ENCODE measurements at places on chromosomes 7 and 10.

DNA sequence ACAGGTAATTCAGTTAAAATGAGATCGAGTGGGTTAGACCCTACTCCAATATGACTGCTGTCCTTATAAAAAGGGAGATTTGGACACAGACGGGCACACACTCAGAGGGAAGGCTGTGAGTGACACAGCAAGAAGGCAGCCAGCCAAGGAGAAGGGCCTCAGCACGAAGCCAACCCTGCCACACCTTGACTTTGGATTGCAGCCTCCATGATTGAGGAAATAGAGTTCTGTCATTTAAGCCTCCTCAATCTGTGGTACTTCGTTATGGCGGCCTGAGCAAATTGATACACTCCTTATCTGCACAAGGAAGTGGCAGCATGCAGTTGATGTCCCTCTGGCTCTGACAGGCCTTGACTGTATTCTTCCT lies 43.8 kb downstream of the SH2D4B start:
- no peak for DNase-seq

DNA sequence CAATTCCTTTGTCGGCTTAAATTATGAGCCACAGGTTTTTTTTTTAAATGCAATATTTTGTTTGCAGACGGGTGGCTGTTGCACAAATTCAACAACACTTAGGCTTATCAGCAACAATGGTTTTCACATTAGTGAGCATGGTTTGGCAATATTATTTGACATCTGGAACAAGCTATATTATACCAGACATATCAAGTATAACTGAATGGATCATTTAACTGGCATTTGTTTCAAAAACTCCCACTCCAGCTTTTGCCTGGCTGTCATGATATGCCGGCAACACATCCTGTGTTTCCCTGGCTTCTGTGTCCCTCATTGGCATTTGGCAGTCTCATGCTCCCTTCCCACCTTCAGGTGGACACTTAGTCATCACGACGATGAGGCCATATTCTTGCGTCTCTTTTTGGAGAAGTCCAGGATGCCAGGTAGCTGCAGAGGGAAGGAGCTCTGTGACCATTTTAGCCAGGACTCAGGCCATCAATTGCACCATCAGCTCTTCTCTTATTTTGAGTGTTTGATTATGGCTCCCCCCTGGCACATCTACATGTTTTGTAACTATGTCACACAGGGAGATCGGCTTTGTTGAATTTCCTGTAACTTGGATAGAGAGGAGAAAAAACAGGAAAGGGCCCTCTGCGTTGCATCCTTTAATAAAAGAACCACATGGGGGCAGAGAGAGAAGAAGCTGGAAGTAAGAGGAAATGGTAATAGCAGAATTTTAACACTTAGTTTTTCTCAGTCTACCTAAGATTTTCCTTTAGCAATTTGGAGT lies 413.9 kb downstream of the LRMDA start:
- DNase-seq, result no peak

GRCh38 chr7:18202315-18203045 lies 174.8 kb upstream of the PRPS1L1 start:
- no peak for DNase-seq

DNA sequence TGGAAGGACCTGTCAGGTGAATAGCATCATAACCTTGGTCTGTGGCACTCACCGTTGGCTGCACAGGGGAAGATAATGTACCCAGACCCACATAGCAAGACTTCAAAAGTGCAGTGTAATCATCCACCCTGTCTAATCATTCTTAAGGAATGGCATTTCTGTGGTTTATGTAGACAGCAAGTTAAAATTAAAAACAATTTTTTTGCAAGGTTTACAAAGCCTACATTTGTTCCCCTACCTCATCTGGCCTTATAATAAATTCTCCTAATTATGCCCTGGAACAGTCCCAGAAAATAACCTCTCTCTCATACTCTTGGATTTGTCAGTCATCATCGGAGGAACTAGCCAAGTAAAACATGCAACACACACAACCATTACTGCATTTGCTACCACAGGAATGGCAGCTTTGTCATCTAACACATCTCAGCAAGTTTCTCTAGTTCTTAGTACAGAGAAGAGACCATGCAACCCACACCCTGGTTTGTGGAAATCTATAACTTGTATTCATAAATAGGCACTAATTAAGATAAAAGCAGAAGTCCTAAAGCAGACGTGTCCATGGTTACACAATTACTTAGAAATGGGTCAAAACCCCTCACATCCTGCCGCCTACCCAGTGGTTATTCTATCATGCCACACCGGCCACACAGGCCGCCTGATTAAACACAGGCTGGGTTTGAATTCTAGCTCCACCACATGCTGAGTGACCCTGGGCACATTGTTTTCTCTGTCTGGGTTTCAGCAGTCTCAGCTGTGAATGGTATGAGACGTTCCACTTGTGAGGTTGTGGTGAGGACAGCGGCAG lies 19.1 kb downstream of the ABLIM1 start:
- no peak for DNase-seq

DNA sequence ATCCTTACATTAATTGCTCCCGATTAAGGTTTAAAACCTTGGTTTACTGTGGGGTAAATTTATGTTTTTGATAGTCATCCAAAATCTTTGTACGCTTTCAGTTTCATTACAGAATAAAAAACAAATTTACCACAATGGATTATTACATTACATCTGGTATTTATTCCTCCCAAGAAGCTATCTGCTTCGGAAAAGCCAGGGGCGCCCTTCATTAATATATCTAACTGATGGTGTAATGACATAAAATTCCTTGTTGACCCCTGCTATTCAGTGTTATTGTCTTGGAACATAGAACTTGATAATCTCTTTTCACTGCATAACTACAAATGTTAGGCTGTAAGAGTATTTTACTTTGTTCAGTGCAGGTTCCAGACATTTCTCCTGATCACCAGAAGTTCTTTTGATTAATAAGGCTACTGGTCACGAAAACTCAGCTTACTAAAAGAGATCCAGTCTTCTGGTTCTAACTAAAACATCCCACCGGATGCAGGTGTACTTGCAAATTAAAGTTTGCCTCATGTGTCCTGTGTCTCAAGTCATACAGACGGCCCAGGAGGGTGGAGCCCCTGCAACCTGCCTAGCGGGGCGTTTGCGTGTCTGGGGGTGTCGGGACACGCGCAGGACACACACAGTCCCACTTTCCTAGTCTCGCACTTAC lies 581 bp upstream of the GLCCI1 start:
- DNase-seq, result no peak

DNA sequence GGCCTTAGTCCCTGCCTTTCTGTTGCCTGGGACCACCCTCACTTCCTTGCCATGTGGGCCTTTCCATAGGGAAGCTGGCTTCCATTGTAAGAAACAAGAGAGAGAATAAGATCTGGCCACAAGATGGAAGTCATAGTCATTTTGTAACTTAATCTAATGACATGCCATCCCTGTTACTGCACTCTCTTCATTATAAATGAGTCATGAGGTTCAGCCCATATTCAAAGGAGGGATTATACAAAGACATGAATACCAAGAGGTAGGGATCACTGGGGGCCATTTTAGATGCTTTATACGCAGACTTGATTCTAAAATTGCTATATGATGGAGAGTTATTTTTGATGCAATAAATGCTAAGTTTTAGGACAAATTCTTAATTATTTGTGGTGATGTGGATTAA lies 75.2 kb upstream of the CELF2 start:
- no peak for DNase-seq

- DNase-seq, result no peak
Observed at GRCh38 chr10:18759575-18759974, 100.3 kb downstream of the ARL5B start.

All from stimulated activated CD8-positive, alpha-beta memory T cell treated with anti-CD3 and anti-CD28 coated beads, Interleukin-4, amount 100 ng/mL, for 1 hour (primary cell).